Stimulated activated CD4-positive, alpha-beta T cell treated with anti-CD3 and anti-CD28 coated beads, Interleukin-1b, Interleukin-23, amount 100 ng/mL, for 1 hour (primary cell): ENCODE measurements at places on chromosomes 2 and 18.

DNA sequence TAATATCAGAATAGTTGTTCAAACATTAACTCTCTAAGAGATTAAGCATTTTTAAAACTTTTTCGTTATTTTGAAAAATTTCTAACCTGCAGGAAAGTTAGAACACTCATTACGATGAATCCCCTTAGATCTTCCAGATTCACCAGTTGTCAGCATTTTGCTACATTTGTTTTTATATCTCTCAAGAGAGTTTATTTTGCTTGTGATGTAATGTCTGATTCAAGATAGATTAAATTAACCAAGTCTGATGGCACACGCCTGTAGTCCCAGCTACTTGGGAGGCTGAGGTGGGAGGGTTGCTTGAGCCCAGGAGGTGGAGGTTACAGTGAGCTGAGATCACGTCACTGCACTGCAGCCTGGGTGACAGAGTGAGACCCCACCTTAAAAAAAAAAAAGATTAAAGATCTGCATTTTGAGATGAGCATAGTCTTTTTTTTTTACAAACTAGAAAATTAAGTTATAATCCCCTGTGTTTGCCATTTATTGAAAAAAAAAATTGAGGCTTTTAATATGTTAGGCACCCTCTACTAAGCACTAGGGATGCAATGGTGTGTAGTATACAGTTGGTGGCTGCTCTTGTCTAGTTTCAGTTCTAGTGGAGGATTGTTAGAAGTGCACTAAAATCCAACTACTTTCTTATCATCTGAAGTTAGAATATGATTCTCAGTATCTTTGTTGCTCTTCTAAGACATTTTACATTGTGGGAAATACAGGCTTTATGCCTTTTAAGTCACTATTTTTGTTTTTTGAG, 20.9 kb downstream of the RAB10 start:
- no peak for DNase-seq

DNA sequence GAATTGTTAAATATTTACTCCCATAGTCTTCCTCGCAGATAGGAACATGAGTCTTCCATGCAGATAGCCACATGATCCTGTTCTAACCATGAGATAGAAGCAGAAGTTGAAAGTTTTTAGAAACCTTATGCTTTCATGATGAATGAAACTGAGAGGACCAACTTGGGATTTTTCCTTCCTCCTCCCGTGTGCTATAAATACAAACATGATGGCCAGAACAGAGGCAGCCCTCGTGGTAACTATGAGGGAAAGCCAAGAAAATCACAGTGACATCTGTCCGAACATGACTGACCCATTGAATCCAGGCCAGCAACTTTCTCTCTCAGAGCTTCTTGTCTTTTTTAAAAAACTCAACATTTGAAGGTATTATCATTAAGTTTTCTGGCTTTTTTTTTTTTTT, 78.5 kb downstream of the ACAA2 start:
- no peak for DNase-seq

GRCh38 chr2:18518116-18519111, 42.0 kb downstream of the RDH14 start:
- no peak for DNase-seq

GRCh38 chr2:4718777-4719176, 973.4 kb upstream of the SOX11 start:
- no peak for DNase-seq

GRCh38 chr2:147355706-147356105, 489.1 kb upstream of the ACVR2A start:
- DNase-seq: no peak

- no peak for DNase-seq
Observed at GRCh38 chr18:42183746-42184145, 228.7 kb downstream of the PIK3C3 start.
